Nephron progenitor cell (in vitro differentiated cells): ENCODE measurements at places on chromosomes 13 and 19.
A peak's percentile ranks its signal among the peaks of the same experiment; 100 is the strongest.

DNA sequence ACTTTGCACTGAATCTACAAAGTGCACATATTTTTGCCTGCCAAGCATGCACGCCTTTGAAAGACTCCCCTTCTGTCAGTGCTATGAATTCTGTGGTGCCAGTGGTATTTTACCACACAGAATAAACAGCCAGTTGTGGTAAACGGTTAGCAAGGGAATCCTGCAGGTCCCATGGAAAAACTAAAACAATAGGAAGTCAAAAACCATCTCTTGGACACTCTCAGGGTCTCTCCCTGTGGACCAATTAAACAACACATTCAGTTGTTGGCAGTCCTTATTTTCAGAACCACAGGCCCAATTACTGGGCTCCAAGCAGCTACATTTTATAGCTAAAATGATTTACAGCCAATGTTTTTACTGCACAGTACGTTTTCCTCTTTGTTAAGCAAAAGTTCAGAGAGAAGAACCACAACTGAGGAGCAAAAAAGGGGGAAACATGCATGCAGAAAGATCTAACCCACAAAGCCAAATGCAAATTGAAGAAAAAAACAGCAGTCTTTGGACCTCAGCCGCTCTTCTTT, 116.9 kb downstream of the KCTD12 start:
- no peak for DNase-seq

DNA sequence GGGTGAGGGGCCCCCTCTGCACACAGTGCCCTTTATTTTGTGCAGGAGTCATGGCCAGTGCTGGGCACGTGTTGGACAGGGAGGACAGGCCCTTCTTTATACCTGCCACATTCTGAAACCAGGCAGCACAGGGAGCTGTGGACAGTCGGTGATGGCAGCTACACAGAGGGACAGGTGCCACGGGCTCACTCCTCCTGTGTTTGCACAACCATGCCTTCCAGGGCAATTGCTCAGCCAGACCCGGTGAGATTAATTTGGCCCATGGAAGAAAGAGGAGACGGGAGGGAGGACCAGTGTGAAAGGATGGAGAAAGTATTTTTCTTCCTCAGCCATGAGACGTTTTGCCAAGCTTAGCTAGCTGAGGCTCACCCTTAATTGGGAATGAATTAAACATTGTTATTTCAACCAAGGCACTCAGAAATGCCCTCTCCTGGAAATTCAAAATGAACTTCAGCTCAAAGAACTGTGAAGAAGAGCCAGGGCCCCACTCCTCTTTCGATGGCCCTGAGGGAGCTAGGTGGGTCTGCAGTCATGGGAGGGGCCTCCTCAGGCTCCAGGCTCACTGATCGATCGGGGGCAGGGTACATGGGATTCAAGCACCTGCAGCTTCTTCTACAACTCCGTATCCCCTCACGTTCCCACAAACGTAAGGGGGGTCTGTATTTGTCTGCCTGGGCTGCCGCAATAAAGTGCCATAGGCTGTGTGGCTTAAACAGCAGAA, 41.2 kb downstream of the SHISA2 start:
- DNase-seq, result no peak

- no peak for DNase-seq
These were observed 1308.4 kb downstream of the SLITRK5 start for GRCh38 chr13:88979465-88980175.

DNA sequence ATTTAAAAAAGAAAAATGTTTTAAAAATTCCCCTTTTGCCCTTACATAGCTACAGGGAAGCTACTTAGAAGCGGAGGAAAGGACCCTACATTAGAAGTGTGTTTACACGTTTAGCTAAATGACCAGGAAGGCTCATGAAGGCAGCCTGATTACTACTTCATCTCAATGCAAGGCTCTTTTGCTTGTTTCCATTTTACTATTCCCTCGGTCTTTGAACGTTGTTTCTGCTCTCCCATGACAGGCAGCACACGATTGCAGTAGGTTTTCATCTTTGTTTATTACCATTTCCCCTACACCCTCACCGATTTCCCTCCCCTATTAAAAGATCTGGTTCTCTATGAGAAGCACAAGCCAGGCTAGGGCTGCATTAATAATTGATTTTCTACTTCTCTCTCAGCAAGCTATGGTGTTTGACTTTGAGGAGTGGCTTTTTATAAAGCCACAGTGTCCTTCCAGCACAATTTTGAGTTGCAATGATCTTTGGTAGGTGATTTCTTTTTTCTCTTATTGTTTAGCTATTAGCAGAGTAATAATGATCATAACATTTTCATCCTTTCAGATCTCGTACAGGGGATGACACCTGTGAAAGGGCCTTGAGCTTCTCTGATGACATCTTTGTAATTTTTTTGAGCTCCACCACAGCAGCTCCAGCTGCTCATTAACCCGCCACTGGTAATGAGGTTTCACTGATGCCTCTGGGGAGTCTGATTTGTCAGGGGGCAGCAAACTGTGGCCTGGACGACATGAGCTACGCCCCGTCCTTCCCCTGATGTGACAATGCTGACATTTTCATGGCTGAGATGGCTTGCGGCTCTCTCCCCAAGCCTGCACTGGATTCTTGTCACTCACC, 670.3 kb downstream of the UQCRFS1 start:
- no peak for DNase-seq

GRCh38 chr13:113539176-113539575, 45.4 kb upstream of the TFDP1 start:
- DNase-seq, result no peak

DNA sequence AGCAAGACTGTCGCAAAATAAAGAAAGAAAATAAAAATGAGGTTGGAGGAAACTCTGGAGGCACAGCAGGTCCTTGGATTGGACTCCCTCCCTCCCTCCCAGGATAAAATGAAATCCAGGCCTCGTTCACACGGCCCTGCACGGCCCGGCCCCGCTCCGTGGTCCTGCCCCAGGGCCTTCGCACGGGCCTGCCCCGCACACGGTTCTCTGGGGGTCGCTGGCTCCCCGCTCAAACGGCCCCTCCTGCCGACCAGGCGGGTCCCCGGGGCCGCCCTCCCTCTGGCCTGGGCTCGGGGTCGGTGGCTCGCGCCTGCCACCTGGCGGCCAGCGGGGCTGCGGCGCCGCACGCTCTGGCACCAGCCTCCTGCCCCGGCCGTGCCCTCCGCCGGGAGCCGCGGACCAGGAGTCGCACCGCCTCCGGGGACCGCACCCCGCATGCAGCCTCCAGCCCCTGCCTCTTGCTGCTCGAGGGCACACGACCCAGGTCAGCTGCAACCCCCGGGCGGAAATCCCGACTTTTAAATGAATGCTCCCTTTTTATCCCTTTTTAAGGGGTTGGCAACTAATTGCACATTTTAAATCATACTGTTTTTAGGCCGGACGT, 1.5 kb upstream of the WDR18 start:
- DNase-seq, result peak; percentile 88

DNA sequence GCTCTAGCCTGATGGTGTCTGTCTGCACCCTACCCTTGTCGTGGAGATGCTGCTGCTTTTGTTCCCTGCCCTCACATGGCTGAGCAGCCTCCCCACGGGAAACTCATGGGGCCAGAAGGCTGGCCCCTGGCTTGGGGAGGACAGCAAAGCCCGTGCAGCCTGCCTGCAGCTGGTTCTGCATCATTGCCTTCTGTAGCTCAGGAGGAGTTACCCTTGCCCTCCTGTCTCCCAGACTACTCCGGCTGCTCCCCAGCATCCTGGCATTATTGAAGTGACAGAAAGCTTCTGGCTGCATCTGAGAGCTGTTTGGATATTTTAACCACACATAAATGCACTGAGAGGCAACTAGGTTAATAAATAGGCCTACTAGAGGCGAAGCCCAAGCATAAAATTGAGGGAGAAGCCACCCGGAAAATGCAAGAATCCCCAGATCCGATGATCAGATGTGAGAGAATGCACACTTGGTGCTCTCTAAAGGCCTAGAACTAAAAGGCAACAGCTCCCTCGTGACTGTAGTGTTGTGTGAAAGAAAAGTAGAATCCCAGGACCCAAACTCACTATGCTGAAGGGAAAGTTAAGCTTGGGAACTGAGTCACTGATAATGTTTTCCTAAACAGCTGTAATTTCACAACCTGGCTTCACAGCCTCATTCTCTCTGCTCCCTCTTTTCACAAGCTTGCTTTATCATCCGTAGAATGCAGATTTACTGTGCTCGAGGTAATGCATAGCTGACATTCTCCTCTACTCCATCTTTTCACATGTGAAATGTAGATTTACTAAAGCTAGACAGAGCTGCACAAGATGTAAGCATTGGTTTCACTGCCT, 110.8 kb downstream of the TNFRSF19 start:
- no peak for DNase-seq

DNA sequence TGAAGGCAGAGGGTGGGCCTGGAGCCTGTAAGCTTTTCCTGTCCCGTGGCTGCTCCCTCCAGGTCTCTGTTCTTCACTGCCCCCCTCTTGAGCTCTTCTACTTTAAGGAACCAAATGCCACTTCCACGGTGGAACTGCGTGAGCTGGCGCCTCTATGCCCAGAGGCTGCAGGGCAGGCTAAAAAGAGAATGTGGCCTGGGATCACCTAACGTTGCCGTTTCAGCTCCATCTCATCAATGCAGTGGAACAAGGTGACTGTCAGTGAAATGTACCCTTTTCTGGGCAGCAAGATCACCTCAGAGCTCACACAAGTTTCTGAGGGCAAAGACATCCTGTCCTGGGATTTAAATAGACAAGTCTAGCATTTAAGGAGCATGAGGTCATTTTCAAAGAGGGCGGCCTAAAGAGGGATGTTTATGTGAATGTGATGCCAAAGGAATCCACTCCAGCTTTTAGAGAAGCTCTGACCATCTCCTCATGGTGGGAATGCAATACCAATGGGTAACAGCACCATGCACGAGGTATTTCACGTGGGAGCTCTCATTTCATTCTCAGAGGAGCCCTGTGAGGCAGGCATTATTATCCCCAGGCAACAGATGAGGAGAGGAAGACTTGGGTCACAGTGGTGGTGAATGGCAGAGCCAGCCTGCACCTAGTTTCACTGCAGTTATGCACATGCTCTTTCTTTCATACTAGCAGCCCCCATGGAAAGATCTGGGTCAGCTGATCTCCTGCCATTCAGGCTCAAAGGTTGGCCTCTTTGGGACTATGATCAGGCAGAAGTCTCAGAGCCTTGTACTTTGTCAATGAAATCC, 39.3 kb downstream of the RGCC start:
- DNase-seq, result no peak
